CD4-positive, alpha-beta T cell treated with Interleukin-6 for 4 hours (primary cell): ENCODE measurements at places on chromosomes 4 and X.

DNA sequence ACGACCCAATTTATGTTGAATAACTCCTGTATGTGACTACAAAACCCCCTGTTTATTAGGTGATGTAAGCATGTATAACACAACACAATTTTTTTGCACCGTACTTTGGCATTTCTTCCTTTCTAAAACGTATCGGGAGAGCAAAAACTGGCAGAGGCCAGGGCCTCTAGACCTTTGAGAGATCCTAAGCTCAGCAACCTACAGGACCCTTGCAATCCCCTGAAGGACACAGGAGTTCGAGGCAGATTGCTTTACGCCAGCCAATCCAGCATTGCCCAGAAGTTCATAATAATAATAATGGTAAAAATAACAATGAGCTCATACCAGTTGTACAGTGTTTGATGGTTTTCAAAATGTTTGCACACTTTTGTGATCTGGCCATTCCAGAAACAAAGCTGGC lies 7.7 kb downstream of the NKX3-2 start:
- DNase-seq = no peak

- no peak for DNase-seq
Observed at GRCh38 chrX:150627957-150628356, 59.5 kb downstream of the MTM1 start.

- DNase-seq = no peak
Observed at GRCh38 chr4:110848787-110849186, 225.9 kb upstream of the PITX2 start.

DNA sequence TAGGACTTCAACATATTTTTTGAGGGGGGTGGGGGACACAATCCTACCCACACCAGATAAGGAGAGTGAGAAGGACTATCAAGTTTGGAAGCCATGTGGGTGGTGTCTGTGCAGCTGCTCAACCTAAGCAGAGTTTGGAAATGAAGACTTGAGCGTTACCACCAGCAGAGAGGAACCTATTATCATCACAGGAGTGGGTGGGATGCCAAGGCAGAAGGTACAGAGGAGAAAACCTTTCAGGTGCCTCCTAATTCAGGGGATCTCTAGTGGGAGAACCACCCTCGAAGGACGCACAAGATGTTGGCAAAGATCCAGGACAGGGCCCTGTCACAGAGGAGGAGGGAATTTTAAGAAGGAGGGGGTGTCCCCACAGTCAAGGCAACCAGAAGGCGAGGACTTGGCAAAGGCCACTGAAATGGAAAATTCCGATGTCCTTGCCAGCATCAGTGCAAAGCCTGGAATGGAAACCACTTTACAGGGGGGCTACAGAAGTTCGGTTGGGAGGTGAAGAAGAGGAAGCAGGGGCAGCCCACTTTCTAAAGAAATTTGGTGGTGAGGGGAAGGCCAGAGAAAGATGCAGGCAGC lies 8.4 kb upstream of the GPM6B start:
- DNase-seq = no peak

DNA sequence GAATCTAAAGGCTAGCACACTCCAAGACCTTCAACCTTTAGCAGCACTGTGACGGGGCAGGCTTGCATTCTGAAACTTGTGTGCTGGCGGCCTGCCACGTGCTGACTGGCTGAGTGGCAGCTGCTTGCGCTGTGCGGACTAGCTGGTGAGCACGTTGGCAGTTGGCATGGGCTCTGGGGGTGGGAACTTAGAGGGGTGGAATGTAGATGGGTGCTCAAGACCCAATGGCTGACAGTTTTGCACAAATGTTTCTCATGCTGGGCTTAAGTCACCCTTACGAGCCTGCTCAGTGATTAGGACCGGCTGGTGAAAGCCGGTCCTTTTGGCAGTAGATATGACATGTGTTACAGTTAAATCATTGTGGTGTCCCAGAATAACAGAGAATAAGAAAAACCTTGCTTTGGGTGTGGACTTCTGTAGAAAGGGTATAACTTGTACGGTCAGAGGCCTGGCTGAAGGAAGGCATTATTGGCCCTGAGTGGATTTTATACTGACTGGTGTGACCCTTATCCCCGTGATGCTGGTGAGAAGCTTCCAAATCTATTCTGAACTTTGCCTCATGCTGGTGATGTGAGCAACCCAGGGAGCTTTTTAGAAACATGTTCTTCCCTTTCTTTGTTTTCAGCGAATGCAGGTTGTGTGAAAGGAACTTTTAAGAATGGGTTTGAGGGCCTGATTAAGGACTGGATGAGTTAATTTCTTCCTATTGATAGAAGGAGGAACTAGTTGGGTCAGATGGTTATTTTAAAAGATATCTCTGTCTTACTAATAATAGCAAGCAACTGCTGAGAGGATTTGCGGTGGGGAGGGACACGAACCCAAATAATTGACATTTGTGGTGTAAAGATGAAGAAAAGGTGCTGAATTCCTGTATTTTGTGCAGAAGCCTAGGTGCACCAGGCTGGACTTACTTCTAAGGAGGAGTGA lies 107.4 kb upstream of the SLC4A4 start:
- no peak for DNase-seq

GRCh38 chr4:15920723-15921591 lies 17.6 kb downstream of the FGFBP1 start:
- no peak for DNase-seq

- DNase-seq = no peak
Observed at GRCh38 chr4:7207628-7208231, 15.4 kb downstream of the SORCS2 start.

DNA sequence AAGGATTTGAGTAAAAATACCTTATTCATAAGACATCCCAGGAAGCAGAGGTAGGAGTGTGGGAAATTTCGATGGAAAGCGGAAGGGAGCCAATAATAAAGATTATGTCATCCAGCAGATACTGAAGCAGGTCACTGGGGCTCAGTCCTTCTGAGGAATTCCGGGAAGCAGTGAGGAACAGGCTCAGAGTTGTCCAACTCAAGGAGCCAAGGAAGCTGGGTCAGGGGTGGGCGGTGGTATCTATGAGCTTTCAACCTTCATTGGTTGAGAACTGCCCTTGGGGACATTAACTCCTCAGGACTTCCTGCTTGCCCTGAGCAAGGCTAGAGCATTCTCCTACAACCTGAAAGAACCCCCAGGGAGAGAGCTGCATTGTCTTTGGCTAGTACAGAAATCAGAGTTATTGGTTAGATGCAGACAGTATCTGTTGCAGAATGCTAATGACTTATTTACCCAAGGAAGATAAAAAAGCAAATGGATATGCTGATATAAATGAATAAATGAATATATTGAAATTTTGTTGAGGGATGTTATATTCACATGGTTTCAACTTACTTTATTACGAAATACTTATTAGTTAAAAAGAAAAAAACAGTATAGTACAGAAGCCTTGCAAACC lies 68.2 kb downstream of the DMP1 start:
- no peak for DNase-seq

DNA sequence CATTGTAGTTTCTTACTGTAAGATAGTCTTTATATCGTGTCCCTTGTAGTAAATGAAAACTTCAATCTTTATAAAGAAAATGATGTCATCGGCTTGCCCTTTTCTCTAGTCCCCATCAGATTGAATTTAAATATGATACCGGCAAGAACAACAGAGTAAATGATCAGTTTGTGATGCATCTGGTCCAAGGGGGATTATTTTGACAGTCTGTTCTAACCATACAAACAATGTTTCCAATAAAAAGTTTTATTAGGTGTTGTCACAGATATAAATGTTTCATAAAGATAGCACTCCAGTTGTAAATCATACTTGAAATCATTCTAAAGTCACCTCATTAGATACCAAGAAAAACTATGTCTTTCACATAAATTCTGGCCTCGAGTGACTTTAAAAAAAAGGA lies 72.3 kb downstream of the SLC9A6 start:
- no peak for DNase-seq

DNA sequence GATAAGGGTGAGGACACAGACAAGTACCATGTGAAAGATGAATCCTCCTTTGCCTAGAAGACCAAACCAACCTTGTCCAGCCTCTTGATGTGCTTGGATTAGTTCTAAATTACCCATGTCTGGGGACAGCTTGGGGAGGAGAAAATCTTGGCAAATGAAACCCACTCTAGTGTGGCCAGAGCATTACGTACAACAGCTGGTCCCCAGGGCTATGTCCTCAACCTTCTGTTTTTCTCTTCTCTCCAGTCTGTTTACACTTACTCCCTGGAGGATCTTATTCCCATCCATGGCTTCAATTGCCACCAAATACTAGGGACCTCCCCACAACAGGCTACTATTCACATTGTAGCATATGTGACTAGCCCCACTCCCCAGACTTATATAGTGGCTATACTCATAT lies 384.5 kb downstream of the OPHN1 start:
- no peak for DNase-seq

- no peak for DNase-seq
Observed at GRCh38 chrX:23246001-23246400, 88.6 kb upstream of the PTCHD1 start.

- no peak for DNase-seq
Observed at GRCh38 chrX:96417695-96418094, 266.9 kb upstream of the DIAPH2 start.
